ENCODE measurements at places on chromosomes 12 and 14. TPM values are rescaled to one million over a fixed set of nuclear protein-coding genes. Genes with fewer than 3 reads are reported as not detected.

The GUCY2C gene
- not detected for total RNA-seq

The SYNE3 gene
- 7.1 TPM for total RNA-seq

The FRS2 gene
- 28.4 TPM for total RNA-seq

The GDF3 gene
- total RNA-seq, result not detected

The TSHR gene
- not detected for total RNA-seq

The ACTR10 gene
- total RNA-seq, result 40.7 TPM

Measured in smooth muscle cell of bladder (primary cell).